ENCODE measurements at places on chromosomes 12 and 14.

DNA sequence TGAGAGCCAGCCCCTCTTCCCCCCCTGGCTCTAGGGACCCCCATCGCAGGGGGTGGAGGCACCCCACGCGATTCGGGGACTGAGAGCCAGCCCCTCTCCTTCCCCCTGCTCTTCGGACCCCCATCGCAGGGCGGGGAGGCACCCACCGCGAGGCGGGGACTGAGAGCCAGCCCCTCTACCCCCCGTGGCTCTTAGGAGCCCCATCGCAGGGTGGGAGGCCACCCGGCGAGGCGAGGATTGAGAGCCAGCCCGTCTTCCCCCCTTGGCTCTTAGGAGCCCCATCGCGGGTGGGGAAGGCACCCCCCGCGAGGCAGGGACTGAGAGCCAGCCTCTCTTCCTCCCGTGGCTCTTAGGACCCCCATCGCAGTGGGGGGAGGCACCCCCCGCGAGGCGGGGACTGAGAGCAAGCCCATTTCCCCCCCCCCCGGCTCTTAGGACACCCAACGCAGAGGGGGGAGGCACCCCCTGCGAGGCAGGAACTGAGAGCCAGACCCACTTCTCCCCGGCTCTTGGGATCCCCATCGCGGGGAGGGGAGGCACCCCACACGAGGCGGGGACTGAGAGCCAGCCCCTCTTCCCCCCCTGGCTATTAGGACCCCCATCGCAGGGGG lies 45.6 kb downstream of the DDX11 start:
- no peak for DNase-seq

DNA sequence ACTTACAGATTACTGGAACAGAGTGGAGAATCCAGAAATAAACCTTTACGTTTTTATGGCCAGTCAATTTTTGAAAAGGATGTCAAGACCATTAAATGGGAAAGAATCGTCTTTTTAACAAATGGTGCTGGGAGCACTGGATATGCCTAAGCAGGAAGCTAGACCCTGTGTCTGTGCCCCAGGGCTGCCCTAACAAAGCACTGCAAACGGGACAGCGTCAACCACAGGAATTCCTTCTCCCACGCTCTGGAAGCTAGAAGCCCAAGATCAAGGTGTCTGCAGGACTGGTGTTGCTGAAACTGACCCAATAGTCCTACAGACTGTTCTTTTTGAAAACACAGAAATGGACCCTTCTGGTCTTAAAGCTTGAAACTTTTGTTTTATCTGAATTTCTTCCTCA lies 9.3 kb upstream of the TMEM121 start:
- DNase-seq: no peak

- no peak for DNase-seq
Observed at GRCh38 chr12:19462406-19462805, 23.1 kb downstream of the AEBP2 start.

DNA sequence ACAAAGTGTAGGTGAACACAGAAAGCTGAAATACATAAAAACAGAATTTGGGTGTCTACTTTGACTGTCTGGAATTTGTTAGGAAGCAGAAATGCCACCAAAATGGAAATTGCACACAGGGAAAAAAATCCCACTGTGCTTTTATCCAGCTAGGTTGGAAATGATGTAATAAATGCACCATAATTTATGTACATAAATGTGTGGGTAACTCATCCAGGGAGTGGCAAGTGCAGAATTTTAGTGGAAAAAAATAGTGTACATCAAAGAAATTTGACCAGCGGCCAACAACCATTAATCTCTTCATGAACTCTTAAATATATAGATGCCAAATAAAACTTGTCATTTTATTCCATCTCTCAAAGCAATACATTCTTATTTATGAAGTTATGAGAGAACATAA lies 105.6 kb downstream of the LLPH start:
- no peak for DNase-seq

DNA sequence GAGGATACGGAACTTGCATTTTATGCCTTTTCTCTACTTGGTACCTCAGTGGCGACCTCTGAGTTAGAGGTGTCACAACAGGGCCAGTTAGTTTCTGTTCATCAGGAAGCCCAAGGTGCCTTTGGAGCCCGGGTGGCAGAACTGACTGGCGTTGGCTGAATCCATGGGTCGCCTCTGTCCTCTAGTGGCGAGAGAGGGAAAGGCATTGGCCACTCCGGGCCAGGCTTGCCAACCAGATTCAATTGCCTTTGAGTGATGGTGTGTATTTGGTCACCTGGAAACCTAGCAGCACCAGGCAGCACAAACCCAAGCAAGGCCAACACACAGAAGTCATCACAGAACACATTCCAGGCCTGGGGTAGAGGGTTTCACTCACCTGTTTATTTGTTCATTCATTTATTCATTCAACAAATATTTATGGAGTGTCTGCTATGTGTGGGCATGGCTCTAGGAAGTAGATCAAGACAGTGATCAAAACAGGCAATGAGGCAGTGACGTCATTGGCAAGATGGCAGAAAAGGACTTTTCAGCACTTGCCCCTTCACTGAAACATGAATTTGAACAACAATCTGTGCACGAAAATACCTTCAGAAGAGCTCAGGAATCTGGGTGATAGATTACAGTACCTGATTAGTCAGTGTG lies 40.5 kb upstream of the KCNA5 start:
- DNase-seq: no peak

DNA sequence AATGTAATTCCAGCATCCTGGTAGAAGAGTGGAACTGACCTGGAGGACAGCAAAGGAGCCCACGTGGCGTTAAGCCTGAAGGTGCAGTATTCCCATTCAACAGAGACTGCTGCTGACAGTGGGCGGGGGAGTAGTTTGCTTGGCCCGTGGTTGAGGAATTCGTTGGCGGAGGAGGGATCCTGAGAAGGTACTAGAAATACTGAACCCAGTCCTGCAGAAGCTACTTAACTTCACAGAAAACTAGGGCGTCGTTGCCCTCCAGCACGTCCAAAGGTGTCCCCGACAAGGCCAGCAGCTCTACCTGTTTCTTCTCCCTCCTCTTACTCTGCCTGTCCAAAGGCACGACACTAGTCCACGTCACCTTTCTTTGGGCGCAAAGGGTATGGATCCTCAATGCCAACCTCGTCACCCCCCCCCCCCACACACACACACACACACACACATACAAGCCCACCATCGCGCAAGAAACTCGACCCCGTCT lies 303 bp downstream of the PUS7L start:
- DNase-seq: no peak

DNA sequence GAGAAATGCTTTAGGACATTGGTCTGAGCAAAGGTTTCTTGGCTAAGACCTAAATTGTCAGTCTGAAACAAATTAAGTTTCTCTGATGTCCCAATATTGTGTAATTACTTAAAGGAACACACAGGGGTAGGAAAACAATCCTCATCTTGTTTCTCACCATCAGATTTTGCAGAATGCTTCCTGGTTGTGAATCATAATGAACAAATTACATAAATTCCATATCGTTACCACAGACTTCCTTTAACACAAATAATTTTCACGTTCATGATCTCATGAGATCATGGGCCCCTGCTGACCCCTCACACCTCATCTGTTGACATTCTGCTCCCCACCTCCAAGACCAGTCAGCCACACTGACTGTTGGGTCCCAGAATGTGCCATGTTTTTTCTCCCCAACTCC lies 194.1 kb downstream of the MON2 start:
- DNase-seq: no peak

All from chondrocyte (in vitro differentiated cells).